ENCODE measurements at places on chromosomes 2 and 18.

GRCh38 chr2:62465741-62466502 lies 40.1 kb downstream of the TMEM17 start:
- H3K4me3 ChIP-seq, result no peak overlapping the region
- no peaks in the 10 kb centered on the region for H3K36me3 ChIP-seq

GRCh38 chr2:234164493-234165413 lies 114.3 kb downstream of the SPP2 start:
- peak; percentile 43 for DNase-seq
- H3K27me3 ChIP-seq, result no peaks in the 10 kb centered on the region
- no peaks in the 10 kb centered on the region for H3K36me3 ChIP-seq
- H3K4me1 ChIP-seq, result peaks cover 16% of the 10 kb centered on the region

DNA sequence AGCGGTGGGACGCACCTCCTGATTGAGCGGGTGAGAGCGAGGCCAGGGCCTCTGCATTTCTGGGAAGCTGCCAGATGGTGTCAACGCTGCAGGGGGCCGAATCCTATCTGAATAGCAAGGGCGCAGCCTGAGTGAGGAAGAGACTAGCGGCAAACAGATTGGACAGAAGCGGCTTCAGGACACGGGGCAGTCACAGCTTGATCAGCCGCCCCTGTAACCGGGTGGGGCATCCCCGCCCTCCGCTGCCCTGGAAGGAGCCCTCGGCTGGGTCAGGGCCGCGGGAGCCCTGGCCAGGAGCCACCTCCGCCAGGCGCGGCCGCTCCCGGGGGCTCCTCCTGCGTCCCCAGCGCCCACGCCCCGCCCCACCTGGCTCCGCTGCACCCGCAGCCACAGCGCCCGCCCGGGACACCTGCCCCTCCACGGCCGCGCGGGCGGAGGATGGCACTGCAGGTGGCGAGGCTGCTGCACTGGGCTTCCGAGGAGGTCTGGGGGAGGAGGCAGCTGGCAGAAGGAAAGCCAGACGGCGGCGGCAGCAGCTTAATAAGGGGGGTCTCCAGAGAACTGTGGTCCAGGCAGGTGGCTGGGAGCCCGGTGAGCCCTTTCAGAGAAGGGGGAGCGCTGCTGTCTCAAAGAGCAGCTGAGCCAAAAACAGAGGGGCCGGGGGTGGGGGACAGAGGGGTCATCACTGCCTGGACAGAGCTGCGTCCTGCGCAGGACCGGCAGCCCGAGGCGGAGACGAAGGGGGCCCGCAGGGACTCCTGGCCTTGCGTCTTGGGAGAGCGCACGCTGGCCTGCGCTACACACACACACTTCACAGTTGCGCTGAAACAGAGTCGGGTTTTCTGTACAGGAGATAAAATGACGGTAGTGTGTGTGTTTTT lies 18.8 kb upstream of the SOX11 start:
- H3K27ac ChIP-seq, result no peak overlapping the region
- H3K4me3 ChIP-seq, result no peak overlapping the region
- no peak for DNase-seq
- no peaks in the 10 kb centered on the region for H3K4me1 ChIP-seq

GRCh38 chr2:234577191-234577590 lies 80.3 kb upstream of the ARL4C start:
- no peaks in the 10 kb centered on the region for H3K27me3 ChIP-seq
- H3K27ac ChIP-seq, result no peak overlapping the region
- H3K4me1 ChIP-seq, result no peaks in the 10 kb centered on the region
- H3K4me3 ChIP-seq, result no peak overlapping the region
- DNase-seq, result no peak
